ENCODE measurements at places on chromosomes 12 and 14. TPM values are rescaled to one million over a fixed set of nuclear protein-coding genes. Genes with fewer than 3 reads are reported as not detected.

ARHGAP9 gene
- 101 TPM for total RNA-seq

MGP gene
- total RNA-seq: 1.2 TPM

PTCSC3 gene
- total RNA-seq: not detected

ATP2B1 gene
- 51.1 TPM for total RNA-seq

IL23A gene
- total RNA-seq: 4.7 TPM

MIP gene
- total RNA-seq: not detected

BIN2 gene
- 28.1 TPM for total RNA-seq

- no peak overlapping the region for H3K4me3 ChIP-seq
- H3K36me3 ChIP-seq: peaks cover 16% of the 10 kb centered on the region
- H3K4me1 ChIP-seq: peaks cover 4% of the 10 kb centered on the region
- no peak for DNase-seq
Observed at GRCh38 chr12:69252033-69252432, 12.7 kb downstream of the CPSF6 start.

DNA sequence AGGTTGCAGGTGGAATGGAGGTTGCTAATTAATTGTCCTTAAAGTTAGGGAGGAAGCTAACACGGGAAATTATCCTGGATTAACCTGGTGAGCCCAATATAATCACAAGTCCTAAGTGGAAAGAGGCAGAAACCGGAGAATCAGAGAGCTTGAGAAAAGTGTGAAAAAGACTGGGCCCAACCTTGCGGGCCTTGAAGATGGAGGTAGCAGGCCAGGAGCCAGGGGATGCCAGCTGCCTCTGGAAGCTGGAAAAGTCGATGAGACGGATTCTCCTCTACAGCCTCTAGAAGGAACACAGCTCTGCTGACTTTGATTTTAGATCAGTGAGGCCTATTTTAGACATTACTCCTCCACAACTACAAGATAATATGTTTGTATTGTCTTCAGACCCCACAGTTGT is 2.1 kb downstream of the SDR9C7 start:
- H3K4me3 ChIP-seq: no peak overlapping the region
- no peak overlapping the region for H3K27ac ChIP-seq

DNA sequence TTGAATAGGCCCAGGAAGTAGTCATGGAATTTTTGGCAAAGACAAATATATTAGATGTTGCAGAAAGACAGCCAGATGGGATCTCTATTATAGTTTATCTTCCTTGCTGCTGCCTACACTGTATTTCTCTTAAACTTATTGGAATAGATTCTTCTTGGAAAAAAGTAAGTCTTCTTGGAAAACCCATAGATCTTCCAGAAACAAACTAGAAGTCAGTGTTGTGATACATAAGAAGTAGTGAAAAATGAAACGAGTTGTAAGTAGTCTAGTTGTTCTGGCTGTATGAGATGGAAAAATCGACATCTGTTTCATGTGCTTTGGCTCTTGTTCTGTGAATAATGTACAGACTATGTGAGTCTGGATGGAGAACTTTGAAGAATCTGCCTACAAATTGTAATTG is 29.0 kb downstream of the GLIPR1L2 start:
- H3K27ac ChIP-seq: no peak overlapping the region
- no peaks in the 10 kb centered on the region for H3K27me3 ChIP-seq
- no peaks in the 10 kb centered on the region for H3K36me3 ChIP-seq
- no peaks in the 10 kb centered on the region for H3K4me1 ChIP-seq
- DNase-seq: no peak

DNA sequence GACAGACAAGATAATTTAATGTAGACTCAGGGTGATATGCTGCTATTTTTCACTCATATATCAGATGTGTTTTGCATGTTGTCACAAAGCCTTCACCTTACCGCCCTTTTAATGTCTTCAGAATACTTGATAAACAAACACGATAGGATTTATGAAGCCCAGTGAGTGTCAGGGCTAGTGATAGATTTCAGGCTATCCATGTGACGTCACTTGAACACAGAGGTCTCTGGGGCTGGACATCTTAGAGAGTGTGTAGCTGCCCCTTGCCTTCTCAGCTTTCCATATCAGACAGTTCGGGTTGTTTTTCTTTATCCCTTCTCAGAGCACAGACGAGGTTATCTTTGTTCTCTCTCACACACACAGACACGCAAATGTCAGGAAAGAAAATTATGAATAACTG is 105.3 kb upstream of the GSC start:
- H3K4me3 ChIP-seq: no peak overlapping the region
- no peaks in the 10 kb centered on the region for H3K4me1 ChIP-seq
- peaks cover 2% of the 10 kb centered on the region for H3K27me3 ChIP-seq
- DNase-seq: no peak
- H3K27ac ChIP-seq: no peak overlapping the region
- no peaks in the 10 kb centered on the region for H3K36me3 ChIP-seq

DNA sequence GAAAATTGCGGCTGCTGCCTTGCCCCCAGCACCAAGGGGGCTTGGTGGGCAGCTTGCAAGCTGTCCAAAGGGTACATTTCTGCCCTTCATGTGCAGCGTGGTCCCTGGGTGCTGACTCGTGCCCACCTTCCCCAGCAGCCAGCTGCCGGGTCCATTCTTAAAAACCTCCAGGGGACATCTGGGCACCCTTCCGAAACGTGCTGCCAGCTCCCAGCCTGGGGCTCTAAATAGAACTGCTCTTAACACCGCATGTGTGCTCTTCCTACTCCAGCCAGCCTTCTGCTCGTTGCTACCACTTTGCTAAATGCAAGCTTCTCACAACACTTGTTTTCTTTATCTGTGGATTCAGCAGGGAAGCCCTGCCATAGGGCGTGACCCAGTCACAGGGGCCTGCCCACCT is 66.0 kb downstream of the RIMBP2 start:
- no peak overlapping the region for H3K4me3 ChIP-seq
- no peaks in the 10 kb centered on the region for H3K27me3 ChIP-seq
- H3K4me1 ChIP-seq: no peaks in the 10 kb centered on the region

- H3K27me3 ChIP-seq: no peaks in the 10 kb centered on the region
- no peaks in the 10 kb centered on the region for H3K36me3 ChIP-seq
- DNase-seq: no peak
- H3K4me1 ChIP-seq: no peaks in the 10 kb centered on the region
- no peak overlapping the region for H3K27ac ChIP-seq
- H3K4me3 ChIP-seq: no peak overlapping the region
Observed at GRCh38 chr14:63006531-63006930, 38.7 kb downstream of the KCNH5 start.

DNA sequence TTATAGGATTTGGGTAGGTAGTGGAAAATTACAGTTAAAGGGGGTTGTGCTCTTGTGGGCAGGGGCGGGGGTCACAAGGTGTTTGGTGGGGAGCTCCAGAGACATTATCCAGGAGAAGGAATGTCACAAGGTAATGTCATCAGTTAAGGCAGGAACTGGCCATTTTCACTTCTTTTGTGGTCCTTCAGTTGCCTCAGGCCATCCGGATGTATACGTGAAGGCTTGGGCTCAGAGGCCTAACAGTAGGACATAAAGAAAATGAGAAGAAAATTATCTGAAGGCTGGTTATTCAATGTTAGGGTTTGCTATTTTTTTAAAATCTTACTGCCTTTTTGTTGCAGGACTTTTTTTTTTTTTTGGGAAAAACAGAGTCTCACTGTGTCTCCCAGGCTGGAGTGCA is 2.5 kb upstream of the PSEN1 start:
- no peak overlapping the region for H3K27ac ChIP-seq
- no peaks in the 10 kb centered on the region for H3K27me3 ChIP-seq
- H3K4me1 ChIP-seq: 0 out of 2 replicates have a peak, but pooled peaks cover 3% of the 10 kb centered on the region
- H3K4me3 ChIP-seq: no peak overlapping the region

DNA sequence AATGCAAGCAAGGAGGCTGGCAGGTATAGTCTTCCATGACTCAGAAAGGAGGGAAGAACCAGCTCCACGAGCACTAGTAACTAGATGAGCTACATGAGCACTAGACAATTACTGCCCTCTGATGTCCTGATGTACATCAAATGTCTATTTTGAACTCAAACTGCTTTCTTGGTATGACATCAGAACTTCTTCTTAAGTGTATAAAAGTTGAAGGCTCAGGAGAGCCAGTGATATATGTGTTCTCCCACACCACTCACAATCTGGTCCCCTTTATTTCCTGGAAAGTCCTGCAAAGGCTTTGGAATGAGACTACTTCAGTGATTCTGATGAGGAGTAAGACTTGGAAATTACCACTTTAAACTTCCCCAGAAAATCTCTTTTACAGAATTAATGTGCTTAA is 18.5 kb upstream of the DHRS7 start:
- no peaks in the 10 kb centered on the region for H3K36me3 ChIP-seq
- H3K27ac ChIP-seq: peak overlapping the region; percentile 72
- peak overlapping the region; percentile 43 for H3K4me3 ChIP-seq
- DNase-seq: no peak
- H3K27me3 ChIP-seq: no peaks in the 10 kb centered on the region

DNA sequence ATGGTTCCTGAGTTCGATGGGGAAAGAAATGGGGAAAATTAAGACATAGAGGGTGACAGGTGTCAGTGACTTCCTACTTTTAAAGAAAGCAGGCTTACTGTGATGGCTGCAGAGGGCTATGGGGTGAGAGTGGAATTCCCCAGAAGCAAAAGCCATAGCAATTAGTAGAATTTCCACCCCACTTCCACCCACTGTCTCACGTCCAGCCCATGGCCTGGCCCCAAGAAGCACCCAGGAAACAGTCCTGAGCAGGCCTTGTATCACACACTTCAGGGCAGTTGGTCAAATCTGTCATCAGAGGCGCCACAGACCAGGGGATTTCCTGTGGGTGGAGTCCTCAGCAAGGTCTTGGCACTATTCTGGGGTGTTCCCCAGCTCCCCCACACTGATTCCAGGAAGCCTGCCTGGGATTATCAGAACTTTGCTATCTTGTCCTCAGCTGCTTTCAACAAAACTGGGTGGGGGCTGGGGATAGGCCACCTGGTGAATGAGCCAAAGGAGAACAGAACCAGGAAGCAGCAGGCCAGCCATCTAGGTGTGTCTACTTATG is 120.1 kb upstream of the CCND2 start:
- no peaks in the 10 kb centered on the region for H3K36me3 ChIP-seq
- H3K27me3 ChIP-seq: no peaks in the 10 kb centered on the region
- H3K4me3 ChIP-seq: peak overlapping the region; percentile 3
- H3K4me1 ChIP-seq: peaks cover 64% of the 10 kb centered on the region
- DNase-seq: peak; percentile 94
- H3K27ac ChIP-seq: peak overlapping the region; percentile 92

DNA sequence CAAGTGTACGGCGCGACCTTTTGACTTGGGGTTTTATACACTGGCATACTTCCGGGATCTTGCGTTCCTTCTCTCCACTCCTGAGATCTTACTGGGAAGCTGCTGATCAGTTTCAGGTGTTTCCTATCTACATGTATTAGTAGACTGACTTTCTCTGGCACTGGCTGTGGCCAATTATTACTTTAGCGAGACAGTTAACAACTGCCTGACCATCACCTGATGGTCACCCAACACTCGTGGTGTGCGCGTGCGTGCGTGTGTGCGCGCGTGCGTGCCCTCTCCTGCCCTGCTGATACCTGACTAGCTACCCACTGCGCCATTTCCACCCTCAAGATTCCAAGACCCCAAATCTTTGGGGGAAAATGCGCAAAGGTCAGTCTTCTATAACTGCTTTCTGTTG is 249.9 kb downstream of the AEBP2 start:
- no peak overlapping the region for H3K4me3 ChIP-seq
- no peak overlapping the region for H3K27ac ChIP-seq
- no peaks in the 10 kb centered on the region for H3K36me3 ChIP-seq
- H3K27me3 ChIP-seq: no peaks in the 10 kb centered on the region
- H3K4me1 ChIP-seq: no peaks in the 10 kb centered on the region

DNA sequence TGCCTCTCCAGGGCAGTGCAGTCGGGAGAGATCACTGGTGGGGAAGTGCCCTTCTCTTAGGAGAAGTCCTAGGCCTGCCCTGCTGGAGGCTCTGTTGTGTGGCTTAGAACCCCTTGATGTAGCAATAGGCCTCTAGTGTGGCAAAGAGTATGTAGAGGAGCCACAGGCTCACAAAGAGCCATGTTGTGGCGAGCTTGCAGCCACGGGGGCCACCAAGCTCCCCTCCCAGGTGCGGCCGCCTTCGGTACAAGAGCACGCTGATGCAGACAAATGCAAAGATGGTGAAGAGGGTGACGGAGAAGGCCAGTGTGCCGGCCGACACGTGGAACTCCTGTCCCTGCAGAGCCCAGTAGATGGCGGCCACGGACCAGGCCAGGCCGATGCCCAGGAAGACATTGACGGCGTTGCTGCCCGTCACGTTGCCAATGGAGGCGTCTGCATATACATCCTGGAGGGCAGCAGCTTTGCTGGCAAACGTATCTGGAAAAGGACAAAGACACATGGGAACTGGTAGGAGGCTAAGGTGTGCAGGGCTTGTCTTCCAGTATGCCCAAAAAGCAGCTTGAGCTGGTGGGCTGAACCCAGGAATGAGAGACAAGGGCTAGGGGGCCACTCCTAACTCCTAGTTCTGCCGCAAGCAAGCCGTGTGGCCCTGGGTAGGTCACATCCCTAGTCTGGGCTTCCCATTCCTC is 142.8 kb downstream of the SLC8A3 start:
- no peaks in the 10 kb centered on the region for H3K27me3 ChIP-seq
- no peaks in the 10 kb centered on the region for H3K4me1 ChIP-seq
- H3K36me3 ChIP-seq: no peaks in the 10 kb centered on the region
- DNase-seq: no peak

- H3K4me1 ChIP-seq: peaks cover 11% of the 10 kb centered on the region
- no peaks in the 10 kb centered on the region for H3K27me3 ChIP-seq
- DNase-seq: no peak
- H3K4me3 ChIP-seq: no peak overlapping the region
- no peak overlapping the region for H3K27ac ChIP-seq
Observed at GRCh38 chr12:31931796-31932715, 27.2 kb upstream of the RESF1 start.

- H3K27ac ChIP-seq: no peak overlapping the region
- no peaks in the 10 kb centered on the region for H3K4me1 ChIP-seq
- H3K4me3 ChIP-seq: no peak overlapping the region
- no peak for DNase-seq
Observed at GRCh38 chr12:23684121-23684520, 265.3 kb downstream of the SOX5 start.

GRCh38 chr12:115433014-115433634 is 749.1 kb upstream of the TBX3 start:
- H3K4me3 ChIP-seq: no peak overlapping the region
- no peak for DNase-seq
- no peaks in the 10 kb centered on the region for H3K27me3 ChIP-seq
- H3K4me1 ChIP-seq: no peaks in the 10 kb centered on the region
- H3K36me3 ChIP-seq: no peaks in the 10 kb centered on the region

DNA sequence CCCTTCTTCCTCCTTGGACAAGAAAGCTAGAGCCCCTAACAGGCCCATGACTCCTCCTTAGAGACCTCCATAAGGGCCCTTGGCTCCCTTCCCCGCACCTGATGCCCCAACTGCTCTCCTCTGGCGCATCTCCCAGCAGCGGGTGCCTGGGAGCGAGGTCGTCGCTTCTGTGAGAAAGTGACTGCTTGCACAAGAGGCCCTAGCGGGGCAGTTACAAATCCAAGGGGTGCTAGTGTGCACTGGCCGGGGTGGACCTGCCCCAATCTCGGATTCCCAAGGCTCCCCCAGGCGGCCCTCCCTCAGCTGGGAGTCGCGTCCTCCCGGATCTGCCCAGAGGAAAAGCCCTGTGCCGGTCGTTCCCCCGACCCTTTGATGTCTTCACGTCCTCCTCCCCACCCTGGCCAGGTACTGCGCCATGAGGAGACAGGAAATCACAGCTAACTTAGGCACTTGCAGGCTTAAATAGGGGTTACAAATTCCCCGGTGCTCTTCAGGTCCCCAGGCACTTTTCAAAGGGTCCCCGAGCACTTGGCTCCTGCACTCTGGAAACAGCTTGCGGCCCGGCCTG is 2.8 kb downstream of the NKX2-8 start:
- no peak overlapping the region for H3K27ac ChIP-seq
- H3K4me3 ChIP-seq: no peak overlapping the region
- H3K4me1 ChIP-seq: no peaks in the 10 kb centered on the region
- peaks cover 5% of the 10 kb centered on the region for H3K27me3 ChIP-seq
- no peak for DNase-seq
- H3K36me3 ChIP-seq: no peaks in the 10 kb centered on the region

GRCh38 chr14:94040796-94041195 is 14.7 kb downstream of the OTUB2 start:
- no peaks in the 10 kb centered on the region for H3K27me3 ChIP-seq
- H3K4me3 ChIP-seq: no peak overlapping the region
- no peak overlapping the region for H3K27ac ChIP-seq
- H3K36me3 ChIP-seq: peaks cover 2% of the 10 kb centered on the region
- no peaks in the 10 kb centered on the region for H3K4me1 ChIP-seq

Data from GM12878 (cell line).